ENCODE measurements at places on chromosomes 13 and 19.

DNA sequence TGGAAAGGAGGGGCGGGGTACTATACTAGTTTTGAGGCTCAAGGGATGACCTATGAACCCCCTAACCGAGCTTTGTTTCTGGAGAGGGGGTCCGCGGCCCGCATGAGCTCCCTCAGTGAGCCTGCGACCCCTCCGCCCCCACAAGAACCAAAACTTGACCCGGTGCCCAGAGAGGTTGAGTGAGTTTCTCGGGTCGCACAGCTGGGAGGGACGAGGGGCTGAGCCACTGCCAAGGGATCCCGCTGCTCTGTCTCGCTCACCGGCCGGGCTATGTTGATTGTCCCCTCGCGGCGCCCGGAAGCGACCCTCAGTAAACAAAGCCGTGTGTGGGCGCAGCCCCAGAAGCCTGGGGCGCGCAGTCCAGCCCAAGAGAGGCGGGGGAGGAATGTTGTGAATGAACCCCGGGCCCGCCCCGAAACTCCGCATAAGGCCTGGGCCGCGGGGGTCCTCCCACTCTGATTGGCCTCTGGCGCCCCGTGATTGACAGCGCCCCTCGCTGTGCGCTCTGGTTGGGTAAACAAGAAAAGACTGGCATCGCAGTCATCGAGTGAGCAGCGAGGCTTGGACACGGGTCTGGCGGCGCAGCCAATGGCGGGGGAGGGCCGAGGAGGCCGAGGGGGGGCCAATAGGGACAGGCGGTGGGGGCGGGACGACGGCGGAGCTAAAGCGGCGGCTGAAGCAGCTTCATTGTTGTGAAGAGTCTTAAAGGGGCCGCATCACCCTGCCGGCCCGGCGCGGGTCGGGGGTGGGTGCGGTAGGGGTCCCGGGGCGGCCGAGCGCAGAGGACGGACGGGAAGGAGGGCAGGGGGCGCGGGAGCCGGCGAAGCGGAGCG is at the start of gene ZSWIM4:
Gene ZSWIM4 (plus strand): TSS at position 687 of the 833 bp plus-strand sequence. CDS start 206 bp downstream, outside the sequence.
- DNase-seq = peak; percentile 100

GRCh38 chr13:32938314-32938713 is 77.9 kb upstream of the KL start:
- DNase-seq = no peak

DNA sequence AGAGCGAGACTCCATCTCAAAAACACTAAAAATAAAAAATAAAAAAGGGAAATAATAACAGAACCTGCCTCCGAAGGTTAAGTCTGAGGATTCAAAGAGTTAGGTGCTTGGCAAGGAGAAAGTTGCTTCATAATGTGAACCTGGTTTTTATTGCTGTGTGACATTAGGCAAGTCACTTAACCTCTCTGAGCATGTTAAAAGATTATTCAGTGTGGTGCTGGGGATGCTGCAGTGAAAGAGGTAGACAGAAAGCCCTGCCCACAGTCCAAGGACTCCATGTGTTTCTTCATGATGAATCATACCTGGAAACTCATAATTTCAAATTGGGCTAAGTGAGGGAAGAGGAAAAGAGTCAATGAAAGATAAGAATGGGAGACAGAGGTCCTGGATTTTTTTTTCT is 2.4 kb downstream of the IL27RA start:
- peak; percentile 28 for DNase-seq

GRCh38 chr13:106883976-106884375 is 316.0 kb upstream of the ARGLU1 start:
- no peak for DNase-seq

DNA sequence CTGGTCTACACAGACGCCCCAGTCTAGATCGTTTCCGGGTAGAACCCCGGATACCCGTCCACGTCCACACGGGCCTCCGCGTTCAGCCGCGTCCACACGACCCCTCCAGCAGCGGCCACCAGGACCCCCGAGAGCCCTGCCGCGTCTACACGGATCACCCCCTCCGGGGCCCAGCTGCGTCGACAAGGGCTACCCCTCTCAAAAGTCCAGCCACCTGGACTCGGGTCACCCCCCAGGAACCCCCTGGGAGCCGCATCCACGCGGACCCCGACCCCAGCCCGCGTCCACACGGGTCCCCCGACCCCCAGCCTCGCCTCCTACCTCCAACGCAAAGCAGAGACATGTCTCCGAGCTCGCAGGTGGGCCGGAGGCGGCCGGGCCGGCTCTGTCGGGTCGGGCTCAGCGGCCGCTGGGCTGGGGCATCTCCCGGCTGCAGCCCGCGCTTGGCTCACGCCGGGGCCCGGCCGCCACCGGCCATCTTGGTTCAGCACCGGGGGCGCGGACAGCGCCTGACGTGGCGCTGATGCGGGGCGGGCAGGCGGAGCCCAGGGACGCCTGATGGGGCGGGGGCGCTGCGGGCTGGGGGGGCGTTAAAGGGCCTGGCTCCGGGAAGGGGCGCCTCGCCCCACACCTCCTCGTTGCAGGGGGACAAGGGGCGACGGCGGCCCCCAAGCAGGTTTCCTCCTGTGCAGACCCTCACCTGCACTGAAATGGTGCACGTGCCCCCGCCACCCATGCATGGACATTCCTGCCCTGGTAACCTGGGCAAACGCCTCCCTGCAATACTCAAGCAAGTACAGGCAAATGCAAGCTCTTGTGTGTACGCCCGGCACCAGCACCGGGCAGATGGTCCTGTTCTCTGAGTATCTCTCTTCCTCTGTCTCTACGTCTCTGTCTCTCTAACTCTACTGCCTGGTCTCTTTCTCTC is at the start of gene UNC13A:
Gene UNC13A (minus strand): TSS at position 498 of the 928 bp plus-strand sequence. CDS start 155 bp downstream, at position 343.
- no peak for DNase-seq

DNA sequence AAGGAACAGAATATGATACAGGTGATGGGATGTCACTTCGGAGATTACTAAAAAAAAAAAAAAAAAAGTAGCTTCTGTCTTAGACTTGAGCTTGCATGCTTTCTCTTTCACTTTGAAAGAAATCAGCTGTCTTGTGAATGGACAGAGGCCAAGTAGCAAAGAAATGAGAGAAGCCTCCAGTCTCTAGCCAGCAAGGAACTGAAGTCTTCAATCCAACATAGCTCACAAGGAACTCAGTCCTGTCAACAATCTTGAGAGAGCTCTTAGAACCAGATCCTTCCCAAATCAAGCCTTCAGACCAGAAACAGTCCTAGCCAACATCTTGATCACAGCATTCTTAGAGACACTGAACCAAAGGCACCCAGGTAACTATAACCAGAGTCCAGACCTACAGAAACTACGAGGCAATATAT is 7.7 kb downstream of the N4BP2L2 start:
- peak; percentile 33 for DNase-seq

GRCh38 chr13:105139380-105140285 is 1395.8 kb downstream of the EFNB2 start:
- no peak for DNase-seq
